EL (cell line): ENCODE measurements at places on chromosomes 5 and 9.

- peak; percentile 24 for DNase-seq
Measured at GRCh38 chr5:55991768-55992486, 2.8 kb downstream of the IL6ST start.

DNA sequence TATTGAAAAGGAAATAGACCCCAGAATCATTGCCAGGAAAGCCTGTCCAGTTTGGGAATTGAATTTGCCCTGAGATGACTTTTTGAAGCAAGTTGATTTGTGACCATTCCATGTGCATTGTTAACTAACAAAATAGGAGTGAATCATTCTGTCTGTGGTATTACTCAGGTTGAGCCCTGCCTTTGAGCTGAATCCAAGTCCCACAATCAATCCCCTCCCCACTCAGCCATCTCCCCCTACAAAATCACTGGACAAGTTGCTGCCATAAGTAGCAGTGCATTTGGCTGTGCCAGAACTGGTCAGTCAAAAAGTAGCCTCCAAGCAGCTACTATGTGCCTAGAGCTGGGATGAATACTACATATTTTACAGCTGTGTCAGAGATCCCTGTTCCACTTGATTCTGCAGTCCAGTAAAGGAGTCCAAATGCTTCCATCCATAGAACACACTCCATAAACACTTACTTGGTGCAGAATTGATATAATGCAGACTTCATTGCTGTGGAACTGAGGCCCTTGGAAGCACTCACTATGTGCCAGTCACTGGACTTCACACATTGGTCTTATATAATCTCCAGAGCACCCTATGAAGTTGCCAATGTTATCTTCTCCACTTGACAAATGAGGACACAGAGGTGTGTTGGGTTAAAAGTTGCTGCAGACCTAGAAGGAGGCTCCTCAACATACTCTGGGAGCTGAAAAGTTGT, 96.1 kb downstream of the ZNF462 start:
- peak; percentile 36 for DNase-seq

DNA sequence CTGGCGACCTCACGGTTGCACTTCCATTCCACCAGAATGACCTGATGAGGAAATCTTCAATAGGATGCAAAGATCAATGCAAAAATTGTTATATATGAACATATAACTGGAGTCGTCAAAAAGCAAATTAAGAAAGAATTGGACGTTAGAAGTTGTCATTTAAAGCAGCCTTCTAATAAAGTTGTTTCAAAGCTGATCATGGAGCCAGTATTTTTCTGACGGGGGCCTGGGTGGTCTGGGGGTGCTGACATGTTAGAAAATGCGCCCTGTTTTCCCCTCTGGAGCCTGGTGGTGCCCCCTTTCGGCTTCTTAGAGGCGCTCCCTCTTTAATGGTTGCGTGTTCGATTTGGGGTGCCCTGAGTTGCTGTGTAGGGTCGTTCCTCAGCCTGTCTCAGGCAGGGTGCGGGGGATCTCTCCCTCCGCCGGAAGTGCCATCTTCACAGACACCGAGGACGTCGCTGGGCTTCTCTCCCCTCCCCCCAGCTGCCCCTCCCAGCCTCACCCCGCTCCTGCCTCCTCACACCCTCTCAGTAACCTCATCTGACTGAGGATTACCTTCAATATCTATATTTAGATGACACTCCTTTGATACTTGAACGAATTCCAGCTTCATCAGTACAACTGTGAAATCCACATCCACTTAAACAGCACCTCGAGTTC, 18.3 kb downstream of the PTGES2 start:
- no peak for DNase-seq

DNA sequence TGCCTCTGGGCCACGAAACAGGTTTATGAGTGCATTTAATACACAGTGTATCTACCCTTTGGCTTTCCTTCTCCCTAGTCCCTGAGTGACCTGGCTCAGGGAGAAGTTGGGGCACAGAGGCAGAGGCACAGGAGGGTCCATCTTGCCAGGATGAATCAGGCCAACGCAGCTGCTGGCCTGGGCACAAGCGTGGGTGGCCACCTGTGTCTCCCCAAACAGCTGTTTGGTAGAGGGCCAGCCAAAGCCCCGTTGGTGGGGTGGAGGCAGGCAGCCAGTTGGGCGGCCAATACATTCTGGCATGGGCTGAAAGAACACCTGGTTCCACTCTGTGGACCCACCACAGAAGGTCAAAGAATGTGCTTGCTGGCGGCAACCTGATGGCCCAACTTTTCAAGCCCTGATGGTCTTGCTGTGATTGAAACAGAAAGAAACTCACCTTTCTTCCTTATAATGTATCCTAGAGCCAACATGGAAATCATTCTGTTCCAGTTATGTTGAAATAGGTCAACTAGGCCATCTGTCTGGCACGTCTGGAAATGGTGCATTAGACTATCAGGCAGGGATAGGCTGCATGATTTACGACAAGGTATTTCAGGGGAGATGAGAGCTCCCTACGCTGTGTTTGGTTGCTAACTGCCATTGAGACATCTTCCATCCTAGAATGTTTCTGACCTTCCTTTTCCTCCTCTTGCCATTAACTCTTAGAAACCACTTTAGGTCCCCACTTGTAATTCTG, 337.4 kb downstream of the ADAMTS6 start:
- DNase-seq: no peak

- DNase-seq: no peak
Measured at GRCh38 chr5:123474228-123474627, 37.7 kb upstream of the CSNK1G3 start.

- DNase-seq: peak; percentile 18
Measured at GRCh38 chr9:88342246-88342645, 46.0 kb upstream of the SPIN1 start.

GRCh38 chr9:131965841-131966240, 113.8 kb downstream of the MED27 start:
- DNase-seq: no peak

DNA sequence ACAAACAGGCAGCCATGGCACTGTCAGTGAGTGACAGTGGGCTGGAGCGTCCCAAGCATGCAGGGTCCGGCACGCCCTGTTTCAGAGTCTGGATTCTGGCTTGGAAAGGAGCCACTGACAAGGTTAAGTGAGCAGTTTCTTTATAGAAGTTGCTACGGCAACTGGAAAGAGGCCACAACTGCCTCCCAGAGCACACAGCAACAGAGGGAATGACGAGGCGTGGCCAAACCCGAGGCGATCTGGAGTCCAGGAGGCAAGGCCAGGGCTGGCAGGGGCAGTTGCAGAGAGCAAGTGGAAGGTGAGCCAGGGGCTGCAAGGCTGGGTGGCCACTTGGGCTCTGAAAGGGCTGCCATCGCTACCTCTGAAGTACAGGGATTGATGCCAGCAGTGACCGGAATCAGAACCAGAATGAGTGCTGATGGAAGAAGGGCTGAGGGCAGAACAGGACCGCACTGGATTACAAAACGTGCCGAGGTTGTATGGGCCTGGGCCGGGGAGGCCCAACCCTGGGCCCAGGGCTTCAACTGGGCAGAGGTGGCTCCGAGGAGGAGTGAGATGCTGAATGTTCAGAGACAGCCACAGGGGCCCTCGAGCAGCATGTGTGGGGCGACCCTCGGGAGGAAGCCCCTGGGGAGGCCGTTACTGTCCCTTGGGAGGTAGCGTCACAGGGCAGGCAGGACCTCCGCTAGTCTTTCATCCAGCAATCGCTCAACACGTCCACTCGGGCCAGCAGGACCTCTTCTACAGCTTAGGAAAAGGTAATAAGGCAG, 4.6 kb downstream of the MRPL41 start:
- DNase-seq: no peak

DNA sequence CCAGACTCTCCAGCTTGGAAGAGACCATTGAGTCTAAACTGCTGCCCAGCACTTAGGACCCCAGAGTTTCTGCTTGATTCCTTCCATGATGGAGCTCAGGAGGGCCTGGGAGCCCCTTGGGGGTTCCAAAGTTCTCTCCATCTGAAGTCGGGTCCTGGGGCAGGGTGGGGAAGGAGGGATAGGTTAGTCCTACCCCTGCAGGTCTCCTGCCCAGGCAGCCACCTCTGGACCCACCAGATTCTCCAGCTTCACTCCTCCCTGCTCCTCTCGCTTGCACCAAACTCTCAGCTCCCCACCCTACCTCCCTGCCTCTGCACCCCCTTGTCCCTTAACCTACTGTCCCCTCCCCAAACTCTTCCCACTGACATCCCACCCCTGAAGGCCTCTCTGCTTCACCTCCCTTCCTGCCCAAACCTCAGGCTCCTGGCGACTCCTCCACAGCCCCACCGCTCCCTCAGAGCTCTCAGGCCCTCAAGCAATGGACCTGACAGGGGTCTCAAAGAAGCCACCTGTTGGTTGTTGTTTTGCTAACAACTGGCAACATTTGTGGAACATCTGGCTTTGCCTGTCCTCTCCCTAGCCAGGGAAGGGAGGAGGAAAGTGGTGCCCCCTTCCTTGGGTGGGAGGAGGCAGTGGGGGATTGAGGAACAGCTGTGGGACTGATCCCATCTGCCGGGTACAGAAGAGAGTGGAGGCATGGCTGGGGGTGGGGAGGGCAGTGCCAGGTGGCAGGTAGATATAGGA, 137.5 kb downstream of the RGS3 start:
- DNase-seq: no peak

DNA sequence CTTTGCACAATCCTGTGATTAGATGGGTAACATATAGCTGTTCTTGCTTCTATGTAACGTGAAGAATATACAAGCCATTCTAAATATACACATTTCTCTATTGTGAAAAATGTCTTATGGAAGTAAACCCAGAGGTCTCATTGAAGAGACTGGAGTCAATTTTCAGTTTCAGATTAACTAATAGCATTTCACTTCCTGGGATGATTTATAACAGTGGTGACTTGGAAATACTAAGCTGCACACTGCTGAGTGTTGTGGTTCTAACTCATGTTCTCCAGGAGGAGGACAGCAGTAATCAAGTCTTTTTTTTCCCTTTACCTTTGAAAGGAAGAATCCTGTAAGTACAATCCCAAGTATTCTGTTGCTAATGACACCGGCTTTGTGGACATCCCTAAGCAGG, 3.3 kb downstream of the CTSL start:
- no peak for DNase-seq

DNA sequence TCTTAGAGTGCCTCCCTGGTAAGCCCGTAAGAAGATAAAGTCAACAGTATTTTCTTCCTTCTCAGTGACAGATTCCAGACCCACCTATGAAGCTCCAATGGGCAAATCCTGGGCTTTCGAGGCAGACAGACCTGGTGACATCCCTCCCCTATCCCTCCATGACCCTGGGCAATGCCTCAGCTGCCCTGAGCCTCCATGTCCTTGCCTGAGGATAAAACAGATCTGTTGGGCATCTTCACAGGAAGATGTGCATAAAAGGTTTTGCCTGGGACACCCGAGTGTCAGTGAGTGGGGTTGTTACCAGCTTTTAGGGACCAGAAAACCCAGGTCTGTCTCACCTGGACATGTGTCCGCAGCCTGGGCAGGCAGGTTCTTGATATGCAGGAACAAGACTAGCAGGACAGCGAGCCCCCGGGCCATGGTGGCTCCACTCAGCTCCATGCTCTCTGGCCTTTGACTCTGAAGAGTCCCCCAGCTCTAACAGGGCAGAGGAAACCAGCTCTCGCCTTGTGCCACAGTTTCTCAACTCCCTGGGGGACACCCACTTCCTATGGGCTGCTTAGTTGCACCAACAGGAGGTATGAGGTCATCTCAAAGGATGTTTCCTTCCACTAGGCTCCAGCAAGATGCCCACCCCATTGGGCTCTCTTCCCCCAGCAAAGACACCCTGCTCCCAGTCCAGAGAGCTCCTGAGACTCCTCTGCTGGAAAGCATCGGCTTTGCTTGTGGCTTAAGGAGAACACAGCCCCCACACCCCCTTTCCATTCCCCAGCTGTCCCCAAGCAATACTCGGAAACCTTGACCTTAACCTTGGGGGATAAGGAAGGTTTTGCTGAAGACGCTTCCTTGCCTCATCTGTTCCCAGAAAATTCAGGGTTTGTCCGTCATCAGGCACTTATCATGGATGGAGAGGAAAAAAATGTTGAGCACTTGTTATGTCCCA, at the start of gene FCN1:
Gene FCN1, minus strand, starts transcription at position 482 of the 943 bp plus-strand sequence. Its CDS starts 41 bp downstream, at position 441.
- DNase-seq: no peak

GRCh38 chr9:14275331-14275730, 38.6 kb downstream of the NFIB start:
- DNase-seq: no peak

GRCh38 chr9:5786370-5787127, 46.4 kb downstream of the ERMP1 start:
- DNase-seq: peak; percentile 21

- peak; percentile 29 for DNase-seq
Measured at GRCh38 chr9:127796225-127796813, 6.4 kb upstream of the FPGS start.
